LoVo (cell line): ENCODE measurements at places on chromosomes 7 and 10.

DNA sequence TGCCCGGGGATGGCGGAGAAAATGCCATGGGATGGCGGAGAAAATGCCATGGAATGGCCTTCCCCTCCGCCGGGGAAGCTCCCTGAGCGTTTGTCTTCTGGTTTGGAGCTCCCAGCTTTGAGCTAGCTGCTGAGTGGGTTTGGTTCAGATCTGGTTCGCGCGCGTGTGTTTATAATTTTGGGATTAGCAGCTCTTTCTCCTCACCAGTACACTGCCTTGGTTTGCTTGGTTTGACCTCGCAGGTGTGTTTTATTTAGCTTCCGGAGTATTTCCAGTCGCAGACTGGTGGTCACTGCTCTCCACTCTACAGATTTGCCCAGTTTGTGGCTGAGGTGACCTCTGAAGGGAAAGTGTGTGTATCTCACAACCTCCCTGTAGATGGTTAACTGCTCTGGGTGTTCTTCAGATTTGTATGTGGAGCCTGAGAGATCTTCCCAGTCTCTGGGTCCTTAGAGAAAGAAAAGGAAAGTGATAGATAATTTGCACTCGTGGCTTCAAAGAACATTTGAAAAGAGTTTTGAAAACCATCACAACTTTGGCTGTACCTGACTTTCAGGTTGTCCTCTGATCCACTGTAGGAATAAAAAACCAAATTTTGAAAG, 597 bp downstream of the ZNF277 start:
- DNase-seq: peak; percentile 26

DNA sequence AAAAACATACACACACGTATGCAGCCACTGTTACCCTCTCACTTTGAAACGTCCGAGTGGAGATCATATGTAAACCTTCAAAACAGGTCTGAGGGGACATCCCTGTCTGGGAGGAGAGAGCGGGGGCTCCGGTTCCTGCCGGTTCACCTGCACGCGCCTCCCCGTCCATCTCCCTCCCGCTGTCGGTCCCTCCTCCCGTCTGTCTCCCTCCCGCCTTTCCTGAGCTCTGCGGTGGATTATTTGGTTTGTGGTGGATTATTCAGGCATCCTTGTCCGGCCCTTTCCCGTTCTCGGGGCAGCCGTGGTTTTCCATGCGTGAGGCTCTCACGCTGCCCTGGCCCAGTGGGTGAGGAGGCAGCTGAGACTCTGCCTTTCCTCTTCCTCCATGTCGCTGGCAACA, 59.8 kb downstream of the NKX6-2 start:
- DNase-seq: no peak

- no peak for DNase-seq
Observed at GRCh38 chr10:80356563-80356988, at the start of the genes DYDC1 and DYDC2. DYDC1 (minus strand) TSS chr10:80356755; CDS start chr10:80352601, 4,154 bp downstream. DYDC2 (plus strand) TSS chr10:80356781; CDS start chr10:80362444, 5,663 bp downstream.

DNA sequence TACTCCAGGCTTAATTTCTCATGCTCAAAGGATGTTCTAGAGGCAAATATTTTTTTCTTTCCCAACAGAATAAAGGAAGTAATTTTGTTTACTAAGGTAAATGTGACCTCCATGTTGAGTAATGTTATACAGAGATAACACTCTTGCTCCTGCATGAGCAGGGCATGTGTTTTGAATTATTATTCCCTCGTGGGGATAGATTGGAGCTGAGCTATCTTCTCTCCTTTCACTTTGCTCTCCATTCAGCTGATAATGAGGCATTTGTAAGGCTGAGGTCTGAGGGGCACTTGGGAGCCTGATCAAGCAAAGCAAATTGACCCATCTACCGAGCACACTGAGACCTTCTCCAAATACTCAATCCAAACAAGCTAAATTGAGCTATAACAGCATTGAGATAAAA, 50.7 kb upstream of the GHITM start:
- no peak for DNase-seq

DNA sequence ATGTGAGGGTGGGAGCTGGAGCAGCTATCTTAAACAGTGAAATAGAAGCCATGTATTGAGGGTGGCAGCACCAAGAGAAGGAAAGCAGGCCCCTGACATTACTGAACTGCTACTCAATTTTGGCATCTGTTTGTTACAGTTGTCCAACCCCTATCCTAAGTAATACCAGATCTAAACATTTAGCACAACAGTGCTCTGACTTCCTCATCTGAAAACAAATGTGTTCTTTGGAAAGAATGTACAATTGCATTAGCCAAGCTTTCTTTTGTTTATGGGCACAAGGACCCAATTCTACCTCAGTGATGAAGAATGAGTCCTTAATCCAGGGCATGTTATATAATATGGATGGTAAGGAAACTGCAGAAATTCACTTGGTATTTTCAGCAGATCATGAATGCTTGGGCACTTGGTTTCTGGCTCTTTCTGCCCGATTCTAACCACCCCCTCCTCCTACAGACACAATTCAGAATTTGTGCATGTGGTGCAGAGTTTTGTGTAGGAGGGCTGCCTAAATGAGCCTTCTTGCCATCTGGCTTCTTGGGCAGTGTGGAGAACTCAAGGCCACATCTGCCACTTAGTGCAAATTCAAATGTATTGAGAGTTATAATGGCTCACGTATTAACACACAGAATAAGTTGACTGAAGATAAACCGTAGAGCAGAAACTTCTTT, 36.9 kb upstream of the KMT2E start:
- DNase-seq: no peak

- DNase-seq: no peak
Observed at GRCh38 chr10:95395947-95396449, 105.2 kb upstream of the PDLIM1 start.

GRCh38 chr10:34097682-34098081, 717.4 kb downstream of the PARD3 start:
- DNase-seq: no peak

DNA sequence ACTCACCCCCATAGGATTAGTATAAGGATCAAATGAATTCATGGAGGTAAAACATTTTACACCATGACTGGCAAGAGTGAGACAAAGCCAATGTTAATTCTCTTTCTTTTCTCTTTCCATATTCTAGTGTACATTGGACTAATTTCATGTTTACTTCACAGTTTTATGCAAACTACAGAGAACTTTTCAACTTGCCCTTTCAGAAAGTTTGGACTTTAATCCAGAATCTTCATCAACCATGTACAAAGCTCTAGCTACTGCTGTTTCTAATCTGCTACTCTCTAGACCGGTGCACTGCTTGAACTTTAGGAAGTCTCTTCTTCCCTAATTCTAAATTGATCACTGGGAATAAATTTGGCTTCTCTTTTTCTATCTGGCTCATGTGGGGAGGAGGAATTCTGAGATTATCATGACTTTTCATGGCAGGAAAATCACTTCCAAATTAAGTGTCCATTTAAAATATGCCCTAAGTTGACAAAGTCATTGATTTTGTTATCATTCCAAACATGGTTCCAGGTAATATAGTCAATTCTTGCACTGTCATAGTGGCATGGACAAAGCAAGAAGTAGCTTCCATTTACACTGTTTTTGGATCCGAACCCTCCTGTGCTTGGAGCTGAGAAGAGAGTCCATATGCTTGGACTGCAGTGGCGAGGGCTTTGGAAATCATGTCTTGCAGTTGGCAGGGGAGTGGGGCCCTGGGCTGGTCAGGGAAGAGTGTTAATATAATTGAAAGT, 903.3 kb downstream of the CCSER2 start:
- DNase-seq: no peak

GRCh38 chr7:101250324-101250723, 5.4 kb upstream of the FIS1 start:
- no peak for DNase-seq

- DNase-seq: no peak
Observed at GRCh38 chr7:17069146-17069545, 187.4 kb upstream of the AGR3 start.

- DNase-seq: no peak
Observed at GRCh38 chr10:36462194-36462593, 663.2 kb upstream of the ANKRD30A start.

DNA sequence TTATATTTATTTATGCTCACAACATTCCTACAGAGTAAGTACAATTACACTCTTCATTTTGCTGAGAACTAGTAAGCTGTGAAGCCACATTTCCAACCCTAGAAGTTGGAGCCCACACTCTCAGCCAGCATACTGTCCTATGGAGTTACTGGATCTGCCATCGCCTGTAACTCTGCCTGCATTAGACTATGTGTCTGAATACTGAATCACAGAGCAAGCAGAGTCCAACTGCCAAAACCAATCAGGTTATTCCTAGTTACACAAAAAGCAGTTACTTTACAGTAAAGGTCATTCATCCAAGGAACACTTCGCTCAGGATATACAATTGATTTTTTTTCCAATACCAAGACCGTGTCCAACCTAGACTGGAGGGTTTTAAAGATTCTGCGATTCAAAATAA, 21.5 kb downstream of the CTAGE6 start:
- no peak for DNase-seq
